Uterine smooth muscle cell (primary cell): ENCODE measurements at places on chromosomes 16 and 17. TPM values are rescaled to one million over a fixed set of nuclear protein-coding genes. Genes with fewer than 3 reads are reported as not detected.

KRTAP4-5 gene
- total RNA-seq = not detected in 2 replicates

OSGIN1 gene
- 3.5 and 4.0 TPM in 2 replicates for total RNA-seq

HCRT gene
- not detected in 2 replicates for total RNA-seq

SIRT7 gene
- 32.2 and 36.1 TPM in 2 replicates for total RNA-seq

CACNG3 gene
- total RNA-seq = not detected in 2 replicates

RNF227 gene
- total RNA-seq = 2.5 TPM in 2 replicates

FAM20A gene
- total RNA-seq = 12.2 and 26.7 TPM in 2 replicates

PIRT gene
- not detected in 2 replicates for total RNA-seq

NIP7 gene
- 20.4 and 31.1 TPM in 2 replicates for total RNA-seq

KRTAP17-1 gene
- 0.12 and 0.33 TPM in 2 replicates for total RNA-seq

SCGB1C2 gene
- total RNA-seq = not detected in 2 replicates

ABCA8 gene
- total RNA-seq = 7.6 and 14.9 TPM in 2 replicates

SLFN14 gene
- not detected in 2 replicates for total RNA-seq

FAM234A gene
- 53.0 and 73.0 TPM in 2 replicates for total RNA-seq

PPP1R1B gene
- not detected in 2 replicates for total RNA-seq

CRYM gene
- 2.2 and 4.4 TPM in 2 replicates for total RNA-seq

PDILT gene
- not detected in 2 replicates for total RNA-seq
